ENCODE measurements at places on chromosomes 1 and 21.

- no peak for DNase-seq
Measured at GRCh38 chr1:244460197-244460596, 876 bp upstream of the CATSPERE start.

DNA sequence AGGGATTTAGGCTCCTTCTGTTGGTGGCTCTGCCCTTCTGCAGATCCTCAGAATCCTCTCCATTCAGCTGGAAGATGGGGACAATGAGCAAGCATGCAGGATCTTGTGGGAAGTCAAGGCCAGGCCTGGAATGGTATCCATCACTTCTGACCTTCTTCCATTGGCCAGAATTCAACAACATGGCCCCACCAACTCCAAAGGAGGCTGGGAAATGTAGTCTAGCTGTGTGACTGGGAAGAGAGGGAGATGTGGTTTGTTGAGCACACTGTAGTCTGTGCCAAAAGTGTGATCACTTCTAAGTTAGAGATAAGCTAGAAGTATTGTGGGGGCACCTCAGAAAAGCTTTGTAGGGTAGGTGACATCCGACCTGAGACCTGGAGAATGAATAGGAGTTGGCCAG is 60.4 kb upstream of the WNT4 start:
- DNase-seq, result no peak

DNA sequence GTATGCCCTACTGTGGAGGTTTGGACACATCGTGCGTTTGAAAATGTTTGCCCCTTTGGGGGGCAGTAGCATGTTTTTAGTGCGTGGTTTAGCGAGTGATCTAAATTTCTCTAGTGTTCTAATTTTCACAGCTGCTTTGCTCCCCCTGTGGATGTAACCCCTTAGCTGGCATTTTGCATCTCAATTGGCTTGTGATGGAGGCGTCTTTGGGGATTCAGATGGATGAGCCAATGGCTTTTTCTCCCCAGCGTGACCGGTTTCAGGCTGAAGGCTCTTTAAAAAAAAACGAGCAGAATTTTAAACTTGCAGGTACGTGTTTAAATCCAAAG is 836 bp downstream of the CDC7 start:
- no peak for DNase-seq

DNA sequence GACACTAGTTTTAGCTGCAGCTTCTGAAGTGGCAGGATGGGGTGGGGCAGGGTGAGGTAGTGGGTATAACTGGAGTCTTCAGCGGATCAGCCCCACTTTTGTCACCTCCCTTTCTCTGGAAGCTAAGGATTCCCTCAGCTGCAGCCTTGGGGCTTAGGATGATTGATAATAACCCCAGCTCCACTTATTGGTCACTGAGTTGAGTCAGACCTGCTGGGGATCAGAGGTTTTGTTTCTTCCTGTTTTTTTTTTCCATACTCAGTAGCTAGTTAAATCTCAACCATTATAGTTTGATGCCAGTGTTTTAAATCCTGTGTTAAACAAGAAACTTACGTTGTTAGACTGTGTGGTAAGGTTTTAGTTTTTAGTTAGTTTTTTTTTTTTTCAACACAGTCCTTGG is 57.2 kb downstream of the LAMC1 start:
- DNase-seq, result no peak

GRCh38 chr1:197448121-197448779 is 180.2 kb downstream of the CRB1 start:
- no peak for DNase-seq

- DNase-seq, result no peak
Measured at GRCh38 chr1:160638926-160639325, 7.9 kb downstream of the SLAMF1 start.

GRCh38 chr1:23657659-23658275 is 33.8 kb upstream of the RPL11 start:
- no peak for DNase-seq

DNA sequence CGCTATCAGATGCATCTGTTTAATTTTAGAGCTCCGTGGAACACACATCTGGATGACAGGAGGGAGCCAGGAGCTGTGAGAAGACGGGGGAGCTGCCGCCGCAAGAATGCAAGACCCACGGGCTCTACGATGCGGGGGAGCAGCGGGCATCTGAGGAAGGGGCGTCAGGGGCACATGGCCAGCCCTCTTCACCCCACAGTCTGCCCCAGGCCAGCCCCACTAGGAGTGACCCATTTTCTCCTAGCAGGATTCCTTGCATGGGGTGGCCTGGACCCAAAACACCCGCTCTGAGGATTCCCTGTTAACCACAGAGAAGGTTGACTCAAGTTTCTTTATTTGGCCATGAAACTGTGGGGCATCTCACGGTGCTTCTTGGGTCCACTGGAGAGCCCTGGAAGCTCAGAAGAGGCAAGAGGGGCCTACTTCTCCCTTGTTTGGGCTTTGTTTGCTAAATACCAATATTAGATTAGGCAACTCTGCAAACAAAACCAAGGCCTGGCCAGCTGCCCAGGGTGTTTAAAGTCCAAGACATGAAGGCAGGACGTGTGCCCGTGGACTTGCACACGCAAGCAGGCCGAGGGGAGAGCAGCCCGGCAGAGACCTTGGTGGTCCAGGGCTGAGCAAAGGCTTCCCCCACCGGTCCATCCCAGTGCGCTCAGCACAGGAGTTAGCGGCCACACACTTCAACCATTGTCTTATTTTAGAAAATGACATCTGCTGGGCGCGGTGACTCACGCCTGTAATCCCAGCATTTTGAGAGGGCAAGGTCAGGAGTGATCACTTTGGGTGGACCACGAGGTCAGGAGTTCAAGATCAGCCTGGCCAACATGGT is 89.8 kb downstream of the DHRS3 start:
- no peak for DNase-seq

DNA sequence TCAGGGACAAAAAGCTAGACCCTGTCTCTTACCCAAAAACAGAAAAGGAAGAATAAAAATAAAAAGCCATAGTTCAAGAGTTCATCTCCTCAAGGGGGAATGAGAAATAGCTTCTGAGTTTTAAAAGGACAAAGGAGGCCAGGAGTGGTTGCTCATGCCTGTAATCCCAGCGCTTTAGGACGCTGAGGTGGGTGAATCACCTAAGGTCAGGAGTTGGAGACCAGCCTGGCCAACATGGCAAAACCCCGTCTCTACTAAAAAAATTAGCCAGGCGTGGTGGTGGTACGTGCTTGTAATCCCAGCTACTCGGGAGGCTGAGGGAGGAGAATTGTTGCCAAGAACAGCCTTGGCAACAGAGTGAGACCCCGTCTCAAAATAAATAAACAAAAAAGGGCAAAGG is 38.6 kb upstream of the CPLANE2 start:
- no peak for DNase-seq

DNA sequence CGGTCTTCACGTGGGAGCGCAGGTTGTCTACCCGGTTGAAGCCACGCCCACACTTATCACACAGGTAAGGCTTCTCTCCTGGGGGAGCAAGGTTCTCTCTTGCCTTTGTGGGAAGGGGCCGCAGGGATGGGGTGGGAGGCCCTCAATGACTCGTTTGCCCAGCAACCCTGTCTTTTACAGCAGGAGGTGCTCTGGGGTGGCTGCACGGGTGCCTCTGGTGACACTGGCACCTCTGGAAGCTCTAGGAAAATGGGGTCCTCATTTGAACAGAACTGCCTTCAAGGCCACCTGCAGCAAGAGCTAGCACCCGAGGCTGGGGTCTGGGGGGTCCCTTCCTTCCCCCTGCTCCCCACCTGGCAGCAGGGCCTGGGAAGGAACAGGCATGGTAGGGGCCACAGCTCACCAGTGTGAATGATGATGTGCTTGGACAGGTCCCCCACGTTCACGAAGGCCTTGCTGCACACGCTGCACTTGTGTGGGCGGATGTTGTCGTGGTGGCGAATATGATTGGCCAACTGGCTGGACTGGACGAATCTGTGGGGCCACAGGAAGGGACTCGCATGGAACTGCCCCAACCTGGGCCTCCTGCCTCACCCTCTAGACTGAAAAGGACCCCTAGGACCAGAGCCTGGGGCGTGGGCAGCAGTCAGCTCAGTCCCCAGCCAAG is 33.1 kb downstream of the ZBTB17 start:
- no peak for DNase-seq

DNA sequence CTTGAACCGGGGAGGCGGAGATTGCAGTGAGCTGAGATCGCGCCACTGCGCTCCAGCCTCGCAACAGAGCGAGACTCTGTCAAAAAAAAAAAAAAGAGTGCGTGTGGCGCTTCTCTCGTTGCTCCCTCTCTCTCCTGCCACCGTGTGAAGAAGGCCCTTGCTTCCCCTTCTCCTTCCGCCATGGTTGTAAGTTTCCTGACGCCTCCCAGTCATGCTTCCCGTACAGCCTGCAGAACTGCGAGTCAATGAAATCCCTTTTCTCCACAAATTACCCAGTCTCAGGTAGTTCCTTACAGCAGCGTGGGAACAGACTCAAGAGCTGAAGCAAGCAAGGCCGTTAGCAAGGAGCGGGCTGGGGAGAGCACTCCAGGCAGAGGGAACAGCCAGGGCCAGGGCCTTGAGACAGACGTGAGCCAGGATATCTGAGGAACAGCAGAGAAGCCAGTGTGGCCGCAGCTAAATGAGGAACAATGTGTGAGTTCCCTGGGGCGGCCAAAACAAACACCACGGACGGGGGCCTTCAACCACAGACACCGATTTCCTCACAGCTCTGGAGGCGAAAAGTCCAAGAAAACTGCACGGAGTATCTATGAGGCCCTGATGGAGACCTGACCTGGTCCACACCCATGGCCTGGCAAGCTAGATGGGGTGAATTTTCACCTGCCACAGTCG is 54.2 kb upstream of the ETS2 start:
- no peak for DNase-seq

DNA sequence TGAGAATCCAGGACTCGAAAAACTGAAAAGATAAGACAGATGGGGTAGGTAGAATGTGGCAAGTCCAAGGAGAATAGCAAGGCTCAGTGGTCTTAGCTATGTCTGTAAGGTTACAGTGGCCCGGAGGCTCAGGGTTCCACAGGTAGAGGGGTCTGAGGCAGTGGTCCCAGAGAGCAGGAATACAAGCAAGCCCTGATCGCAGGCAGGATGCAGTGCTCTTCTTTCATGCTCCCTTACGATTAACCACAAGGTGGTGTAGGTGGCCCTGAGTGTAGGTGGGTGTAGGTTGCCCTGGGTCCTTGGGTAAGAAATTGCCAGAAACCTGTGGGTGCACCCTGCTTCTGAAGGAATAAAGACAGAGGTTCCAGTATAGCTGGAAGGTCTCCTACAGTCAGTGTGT is 99.1 kb upstream of the RAB3GAP2 start:
- DNase-seq, result no peak

GRCh38 chr1:231019711-231020110 is 20.3 kb downstream of the FAM89A start:
- DNase-seq, result no peak

DNA sequence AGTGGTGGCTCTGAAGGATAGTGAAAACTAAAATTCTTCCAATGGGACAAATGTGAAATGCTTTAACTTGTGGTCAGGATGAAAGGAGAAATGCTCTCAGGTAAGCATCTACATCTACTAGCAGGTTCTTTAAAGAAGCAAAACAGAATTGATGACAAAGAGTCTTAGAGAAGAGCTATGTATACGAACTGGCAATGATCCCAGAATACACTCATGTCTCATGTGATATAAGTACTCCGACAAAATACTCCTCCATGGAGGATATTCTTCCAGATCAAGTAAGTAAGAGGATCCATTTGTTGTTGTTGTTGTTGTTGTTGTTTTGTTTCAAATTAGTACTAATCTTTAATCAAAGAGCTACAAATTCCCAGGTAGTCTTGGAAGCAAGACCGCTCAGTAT is 174.0 kb upstream of the ATP1B1 start:
- no peak for DNase-seq
